Activated CD8-positive, alpha-beta memory T cell treated with anti-CD3 and anti-CD28 coated beads, Interleukin-2, amount 50 U/mL, for 48 hours (primary cell): ENCODE measurements at places on chromosomes 6 and 20.

DNA sequence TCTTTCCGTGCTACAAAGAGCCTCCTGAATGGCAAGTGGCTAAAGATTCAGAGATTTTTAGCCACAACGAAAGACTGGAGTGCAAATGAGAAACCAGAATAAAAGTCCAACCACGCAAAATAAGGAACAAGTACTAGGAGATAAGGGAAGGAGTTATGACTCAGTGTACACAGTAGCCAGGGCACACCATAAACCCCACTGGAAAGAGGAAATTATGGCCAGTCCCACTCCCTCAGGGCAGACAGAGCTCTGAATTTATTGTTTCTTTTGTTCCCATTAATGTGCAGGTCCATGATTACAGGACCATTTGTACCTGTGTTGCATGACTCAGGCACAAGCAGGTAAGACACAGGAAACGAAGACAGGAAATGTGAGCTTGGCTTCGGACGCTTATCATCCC, 150.3 kb upstream of the PREP start:
- no peak for DNase-seq

DNA sequence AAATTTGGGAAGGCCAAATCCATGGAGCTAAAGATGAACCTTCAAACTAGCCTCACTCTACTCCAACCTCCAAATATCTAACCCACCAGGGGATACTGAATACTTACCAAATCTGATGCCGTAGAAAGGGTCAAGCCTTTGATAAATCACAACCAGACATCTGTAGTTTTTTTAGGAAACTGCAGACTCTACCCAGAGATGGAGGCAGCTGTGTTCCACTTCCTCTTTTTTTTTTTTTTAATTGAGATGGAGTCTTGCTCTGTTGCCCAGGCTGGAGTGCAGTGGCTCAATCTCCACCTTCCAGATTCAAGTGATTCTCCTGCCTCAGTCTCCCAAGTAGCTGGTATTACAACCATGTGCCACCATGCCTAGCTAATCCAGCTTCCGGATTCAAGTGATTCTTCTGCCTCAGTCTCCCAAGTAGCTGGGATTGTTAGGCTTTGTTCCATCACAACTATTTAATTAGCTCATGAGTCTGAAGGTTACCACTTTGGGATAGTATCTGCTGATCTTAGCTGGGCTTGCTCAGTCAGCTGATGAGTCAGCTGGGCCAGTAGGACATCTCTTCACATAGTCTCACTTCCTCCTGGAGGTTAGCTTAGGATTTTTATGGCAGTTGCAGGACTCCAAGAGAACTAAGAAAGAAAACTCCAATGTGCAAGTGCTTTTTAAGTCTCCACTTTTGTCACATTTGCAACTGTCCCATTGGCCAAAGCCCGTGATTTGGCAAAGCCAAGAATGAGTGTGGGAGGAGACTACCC, 13.3 kb downstream of the FRK start:
- no peak for DNase-seq

DNA sequence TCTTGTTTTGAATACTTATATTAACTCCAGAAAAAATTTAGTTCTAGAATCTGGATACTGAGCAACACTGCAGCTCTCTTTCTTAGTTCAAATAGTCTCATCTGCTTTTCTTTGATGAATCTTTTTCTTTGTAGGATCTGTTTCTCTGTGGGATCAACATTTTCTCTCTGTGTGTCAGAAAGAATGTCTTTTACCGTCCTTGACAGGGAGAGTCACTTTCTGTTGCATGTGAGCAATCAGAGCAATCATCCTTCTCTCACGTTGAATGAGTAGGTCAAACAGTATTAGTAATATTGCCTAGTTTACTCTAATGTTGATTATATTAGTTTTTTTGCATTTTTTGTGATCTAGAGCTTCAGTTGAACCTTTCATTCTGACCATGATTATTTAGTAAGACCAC, 130.9 kb downstream of the TRMT11 start:
- DNase-seq = no peak

- no peak for DNase-seq
These were observed 50.4 kb upstream of the NKX2-2 start for GRCh38 chr20:21564127-21564773.

- DNase-seq = no peak
These were observed 79.2 kb downstream of the STXBP5 start for GRCh38 chr6:147283460-147283859.

GRCh38 chr6:114987281-114987680, 644.5 kb upstream of the HS3ST5 start:
- no peak for DNase-seq

DNA sequence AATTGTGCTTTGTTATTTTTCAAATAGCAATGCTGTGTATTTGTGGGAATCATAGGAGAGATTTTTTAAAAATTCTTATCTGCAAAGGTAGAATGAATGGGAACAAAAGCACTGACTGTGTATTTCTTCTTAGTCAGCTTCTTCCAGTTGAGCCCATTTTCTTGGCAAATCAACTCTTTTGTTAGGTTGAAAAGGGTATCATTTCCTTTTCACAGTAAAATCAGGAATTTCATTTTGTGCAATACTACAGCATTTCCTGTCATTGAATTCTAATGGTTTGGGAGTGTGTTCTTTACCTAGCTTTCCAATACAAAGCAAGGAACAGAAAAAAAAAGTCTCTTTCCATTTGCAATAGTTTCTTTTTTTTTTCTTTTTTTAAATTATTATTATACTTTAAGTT, 19.0 kb upstream of the EXOC2 start:
- DNase-seq = no peak

DNA sequence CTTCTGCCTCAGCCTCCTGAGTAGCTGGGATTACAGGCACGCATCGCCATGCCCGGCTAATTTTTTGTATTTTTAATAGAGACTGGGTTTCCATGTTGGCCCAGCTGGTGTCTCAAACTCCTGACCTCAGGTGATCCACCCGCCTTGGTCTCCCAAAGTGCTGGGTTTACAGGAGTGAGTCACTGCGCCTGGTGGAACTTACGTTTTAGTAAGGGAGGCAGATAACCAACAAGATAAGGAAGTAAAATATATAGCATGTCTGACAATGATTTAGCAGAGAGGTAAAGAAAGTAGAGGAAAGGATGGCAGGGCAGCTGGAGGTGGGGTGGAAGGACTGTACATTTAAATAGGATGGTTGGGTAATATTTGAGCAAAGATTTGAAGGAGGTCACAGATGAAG, 12.8 kb upstream of the MYMX start:
- no peak for DNase-seq

- DNase-seq = no peak
These were observed 63.5 kb downstream of the TBXT start for GRCh38 chr6:166104107-166104506.

GRCh38 chr20:57930351-57930750, 220.5 kb upstream of the PMEPA1 start:
- DNase-seq = no peak
